ENCODE measurements at places on chromosomes 5 and 9.

GRCh38 chr9:14768405-14769229, 46.1 kb upstream of the CER1 start:
- peak; percentile 48 for DNase-seq

DNA sequence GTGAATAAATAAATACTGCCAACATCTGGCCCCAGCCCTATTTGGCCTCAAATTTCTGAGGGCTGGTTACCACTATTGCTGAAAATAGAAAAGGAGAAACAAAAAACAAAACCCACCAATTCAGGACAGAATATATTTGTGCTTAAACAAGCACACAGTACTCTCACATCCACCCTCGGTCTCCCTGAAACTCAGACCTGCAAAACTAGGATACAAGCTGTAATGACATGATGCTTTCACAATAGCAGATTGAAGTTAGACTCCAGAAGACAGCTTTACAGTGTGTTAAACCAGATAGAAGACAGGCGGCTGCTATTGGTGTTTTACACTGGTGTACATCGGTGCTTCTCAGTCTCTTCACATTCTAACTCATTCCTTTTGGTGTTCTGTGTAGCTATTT, 214.9 kb upstream of the DMRT1 start:
- DNase-seq = no peak

- DNase-seq = no peak
Measured at GRCh38 chr9:132840980-132841379, 37.1 kb downstream of the AK8 start.

- DNase-seq = peak; percentile 83
Measured at GRCh38 chr9:121545875-121546423, 46.3 kb upstream of the GGTA1 start.

- no peak for DNase-seq
Measured at GRCh38 chr5:67317603-67318002, 121.0 kb upstream of the CD180 start.

GRCh38 chr5:52989025-52989780, at the start of gene ITGA2:
Gene ITGA2, plus strand, starts transcription at chr5:52989352. Its CDS starts 117 bp downstream, at chr5:52989469.
- DNase-seq = peak; percentile 48

DNA sequence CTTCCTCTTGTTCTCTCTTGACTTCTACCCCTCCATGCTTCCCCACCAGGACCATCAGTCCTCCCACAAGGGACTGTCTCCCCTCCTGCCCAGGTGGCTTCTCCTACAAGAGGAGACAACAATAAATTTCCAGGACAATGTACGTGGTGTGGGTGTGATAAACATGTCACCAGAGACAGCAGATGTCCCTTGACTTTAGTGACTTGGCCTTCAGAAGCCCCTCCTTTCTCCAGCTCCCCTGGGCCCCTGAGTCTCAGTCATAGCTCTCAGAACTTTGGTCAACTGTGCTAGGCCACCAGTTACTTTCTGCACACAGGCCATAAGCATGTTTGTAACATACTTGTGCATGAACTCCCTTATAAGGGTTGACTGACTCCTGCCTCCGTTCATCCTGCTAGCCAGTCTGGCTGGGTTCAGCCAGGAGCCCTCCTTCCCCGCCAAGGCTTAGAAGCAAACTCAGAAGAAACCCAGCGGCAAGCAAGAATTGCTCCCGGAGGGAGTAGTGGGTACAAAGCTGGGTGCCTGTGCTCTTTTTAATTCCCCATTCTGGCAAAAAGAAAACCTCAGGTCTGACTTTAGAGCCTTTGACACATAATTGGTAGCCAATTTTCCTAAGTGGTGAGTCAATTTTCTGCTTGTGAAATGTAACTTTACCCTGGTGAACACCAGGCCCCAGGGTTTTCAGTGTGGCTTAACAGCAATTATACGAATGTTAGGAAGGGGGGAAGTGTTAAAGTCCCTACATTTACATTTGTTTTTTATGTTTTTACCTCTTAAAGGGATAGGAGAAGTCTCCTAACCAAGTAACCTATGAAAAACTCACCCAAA, 49.2 kb downstream of the EBF1 start:
- no peak for DNase-seq

GRCh38 chr5:169763376-169764017, 126.4 kb downstream of the DOCK2 start:
- no peak for DNase-seq

DNA sequence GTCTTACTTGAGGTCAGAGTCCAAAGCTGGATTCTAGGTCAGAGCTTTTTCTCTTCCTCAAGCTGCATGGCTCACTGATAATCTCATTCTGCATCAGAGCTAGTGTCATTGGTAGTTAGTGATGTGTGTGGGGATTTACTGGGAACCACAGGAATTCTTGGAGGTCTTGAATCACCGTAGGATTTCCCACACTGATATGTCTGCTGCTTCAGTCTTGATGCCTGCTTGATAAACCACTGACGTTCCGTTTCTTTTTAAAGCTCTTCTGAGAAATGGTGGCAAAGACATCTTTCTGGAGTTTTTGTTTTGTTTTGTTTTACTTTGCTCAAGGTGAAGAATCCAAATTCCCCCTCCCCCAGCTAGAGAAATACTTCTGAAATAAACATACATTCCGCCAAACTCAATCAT, 1.2 kb upstream of the GARIN3 start:
- peak; percentile 53 for DNase-seq
